HFFc6 (cell line): ENCODE measurements at places on chromosomes 4 and X. TPM values are rescaled to one million over a fixed set of nuclear protein-coding genes. Genes with fewer than 3 reads are reported as not detected.

Gene SPIN2A
- 0.15 to 1.0 TPM (median 0.18 TPM) in 3 replicates for total RNA-seq

Gene FANCB
- total RNA-seq: 4.9 and 8.4 TPM in 2 replicates

Gene CNKSR2
- total RNA-seq: not detected in 2 replicates

Gene GRIA3
- total RNA-seq: 14.7 to 25.9 TPM (median 19.9 TPM) in 3 replicates

Gene DGKK
- not detected in 3 replicates for total RNA-seq

Gene TMSB15A
- total RNA-seq: 1.4 to 3.1 TPM (median 1.8 TPM) in 3 replicates
